Umbilical cord (tissue), 2 donors: ENCODE measurements at places on chromosomes 16 and 17.

DNA sequence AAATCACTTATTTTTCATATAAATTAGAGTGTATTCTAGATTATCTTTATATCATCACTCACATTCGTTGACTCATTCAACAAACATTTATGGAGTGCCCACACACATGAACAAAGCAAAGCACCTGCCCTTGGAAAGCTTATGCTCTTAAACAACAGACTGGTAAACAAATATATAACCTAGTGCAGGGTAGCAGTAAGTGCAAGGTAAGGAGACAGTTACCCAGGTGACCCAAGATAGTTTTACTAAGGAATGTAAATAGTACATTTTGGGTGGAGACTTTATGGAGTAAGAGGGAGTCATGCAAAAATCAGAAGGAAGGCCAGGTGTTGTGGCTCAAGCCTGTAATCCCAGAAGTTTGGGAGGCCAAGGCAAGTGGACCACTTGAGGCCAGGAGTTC lies 40.4 kb upstream of the HELZ start:
- DNase-seq: no peak

GRCh38 chr17:301681-302299 lies 50.8 kb downstream of the RPH3AL start:
- DNase-seq: no peak

GRCh38 chr17:77798481-77798880 lies 160.0 kb upstream of the TNRC6C start:
- no peak for DNase-seq

DNA sequence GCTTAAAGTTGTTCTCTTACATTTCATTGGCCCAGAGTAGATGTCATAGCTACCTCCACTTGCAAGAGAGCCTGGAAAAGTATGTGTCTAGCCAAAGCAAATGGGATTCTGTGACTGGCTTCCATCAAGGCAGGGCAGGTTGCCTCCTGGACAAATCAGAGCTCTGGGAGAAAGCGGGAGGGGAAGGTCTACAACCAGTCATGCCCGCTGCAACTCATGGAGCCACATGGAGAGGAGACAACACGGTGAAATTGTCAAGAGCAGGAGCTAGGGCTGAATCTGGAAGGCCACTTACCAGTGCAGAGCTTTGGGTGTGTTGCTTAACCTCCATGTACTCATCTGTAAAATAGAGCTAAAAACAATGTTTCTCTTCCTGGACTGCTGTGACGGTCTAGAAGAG lies 83.8 kb downstream of the MARF1 start:
- DNase-seq: no peak

DNA sequence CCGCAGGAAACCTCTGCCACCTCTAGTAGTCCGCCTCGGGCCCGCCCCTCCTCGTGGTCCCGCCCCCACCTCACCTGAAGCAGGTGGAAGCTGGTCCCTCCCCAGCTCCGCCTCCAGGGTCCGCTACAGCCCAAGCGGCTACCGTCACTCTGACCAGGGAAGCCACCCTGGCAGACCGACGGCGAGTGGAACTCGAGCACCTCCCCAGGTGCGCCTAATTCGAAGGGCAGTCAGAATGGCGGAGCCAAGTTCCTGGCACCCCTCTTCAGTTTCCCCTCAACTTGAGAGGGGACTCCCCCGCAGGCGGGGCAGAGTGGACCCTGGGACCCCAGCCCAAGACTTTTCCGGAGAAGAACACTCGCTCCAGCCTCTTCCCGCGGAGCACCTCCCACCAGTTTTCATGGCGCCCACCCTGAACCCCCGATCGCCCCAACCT lies 507 bp downstream of the FHOD1 start:
- no peak for DNase-seq
